ENCODE measurements at places on chromosomes 3 and 15.

DNA sequence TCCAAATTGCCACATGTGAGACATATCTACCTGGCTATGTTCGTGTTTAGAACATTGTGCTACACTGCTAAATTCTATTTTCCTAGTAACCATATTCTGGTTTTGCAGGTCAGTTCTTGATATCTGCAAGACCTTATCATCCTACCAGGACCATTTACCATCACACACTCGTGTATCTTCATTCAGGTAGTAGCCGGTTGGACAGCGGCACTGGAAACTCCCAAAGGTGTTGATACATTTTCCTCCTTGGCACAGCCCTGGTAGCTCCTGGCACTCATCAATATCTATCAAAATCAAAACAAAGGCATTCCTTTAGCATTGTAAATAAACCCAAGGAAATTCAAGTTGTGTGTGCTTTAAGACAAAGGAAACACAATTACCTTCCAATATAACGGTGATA, 134.2 kb downstream of the DUT start:
- DNase-seq, result no peak

DNA sequence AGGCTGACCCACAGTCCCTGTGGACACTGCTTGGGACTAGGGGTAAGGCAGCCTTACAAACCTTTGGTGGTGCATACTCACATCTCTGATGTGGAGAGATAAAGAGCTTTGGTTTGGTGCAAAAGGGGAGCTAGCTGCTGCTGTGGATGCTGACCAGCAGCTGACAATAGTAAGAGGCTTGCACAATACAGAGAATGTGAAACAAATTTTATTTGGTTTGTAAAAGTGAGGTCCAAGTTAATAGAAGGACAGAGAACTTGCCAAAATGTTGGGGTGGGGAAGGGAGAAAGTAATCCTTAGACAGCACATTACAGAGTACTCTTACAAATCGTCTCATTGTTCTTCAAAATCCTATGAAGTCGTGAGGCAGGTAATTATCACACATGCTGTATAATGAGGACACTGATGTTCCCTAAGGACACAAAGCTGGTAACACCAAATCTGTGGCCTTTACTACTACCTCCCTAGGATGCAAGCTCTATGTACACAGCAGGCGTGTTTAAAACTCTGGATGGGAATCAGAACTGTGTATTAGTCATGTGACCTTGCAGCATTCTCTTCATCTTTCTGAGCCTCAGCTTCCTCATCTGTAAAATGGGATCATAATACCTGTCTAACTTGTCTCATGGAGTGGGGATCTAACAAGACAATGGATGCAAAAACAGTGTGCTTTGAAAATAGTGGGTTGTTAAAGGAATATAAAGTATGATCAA, 21.6 kb downstream of the ARHGAP31 start:
- DNase-seq, result no peak

DNA sequence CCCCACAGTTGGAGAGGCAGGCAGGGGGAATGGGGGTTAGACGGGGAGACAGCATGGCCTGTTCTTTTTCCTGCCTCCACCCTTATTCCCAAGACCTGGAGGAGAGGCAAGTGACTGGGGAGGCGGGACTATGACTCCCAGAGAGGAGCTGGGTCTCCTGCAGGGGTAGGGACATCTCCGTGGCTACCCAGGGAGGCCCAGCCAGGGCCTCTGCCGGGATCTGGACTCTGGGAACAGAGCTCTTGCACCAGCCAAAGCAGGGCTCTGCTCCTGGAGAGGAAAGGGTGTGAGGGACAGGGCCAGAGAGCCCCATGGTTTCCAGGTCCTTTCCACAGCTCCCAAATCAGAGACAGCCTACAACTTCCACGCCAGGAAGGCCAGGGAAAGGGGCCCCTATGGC, 22.8 kb downstream of the CFAP100 start:
- DNase-seq, result no peak

GRCh38 chr3:53703630-53704362, 142.4 kb downstream of the CHDH start:
- no peak for DNase-seq

DNA sequence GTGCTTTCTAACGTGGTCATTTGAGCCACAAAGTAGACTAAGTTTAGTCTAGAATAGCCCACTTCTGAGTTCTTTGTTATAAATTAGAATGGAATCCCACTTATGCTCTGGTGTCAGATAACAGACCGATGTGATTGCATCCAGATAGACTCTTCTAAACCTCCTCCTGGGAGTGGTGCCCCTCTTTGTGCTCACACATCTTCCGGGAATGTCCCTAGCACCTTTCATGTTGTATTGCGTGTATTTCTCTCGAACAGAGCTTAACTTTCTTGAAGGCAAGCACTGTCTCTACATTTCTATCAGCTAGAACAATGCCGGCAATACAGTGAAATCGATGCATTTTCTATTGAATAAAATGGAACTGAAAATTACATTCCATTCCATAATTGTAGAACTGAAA, 23.0 kb downstream of the CP start:
- no peak for DNase-seq

GRCh38 chr3:25338158-25338725, 89.8 kb upstream of the RARB start:
- DNase-seq, result no peak

- DNase-seq, result no peak
Observed at GRCh38 chr15:35514759-35515158, 31.2 kb downstream of the DPH6 start.

DNA sequence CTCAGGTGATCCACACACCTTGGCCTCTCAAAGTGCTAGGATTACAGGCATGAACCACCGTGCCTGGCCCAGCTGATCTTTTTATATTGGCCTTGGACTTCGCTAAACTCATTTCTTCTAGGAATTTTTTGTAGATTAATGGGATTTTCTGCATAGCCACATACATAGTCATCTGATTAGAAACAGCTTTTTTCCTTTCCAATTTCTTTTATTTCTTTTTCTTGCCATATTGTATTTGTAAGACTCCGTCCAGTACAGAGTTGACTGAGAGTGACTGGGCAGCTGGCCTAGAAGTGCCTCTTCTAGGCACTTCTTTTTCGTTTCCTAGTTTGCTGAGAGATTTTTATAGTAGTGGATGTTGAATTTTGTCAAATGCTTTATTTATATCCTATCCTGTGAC, 37.4 kb downstream of the ARIH1 start:
- no peak for DNase-seq

- DNase-seq, result no peak
Observed at GRCh38 chr3:25581823-25582222, 82.9 kb downstream of the TOP2B start.

DNA sequence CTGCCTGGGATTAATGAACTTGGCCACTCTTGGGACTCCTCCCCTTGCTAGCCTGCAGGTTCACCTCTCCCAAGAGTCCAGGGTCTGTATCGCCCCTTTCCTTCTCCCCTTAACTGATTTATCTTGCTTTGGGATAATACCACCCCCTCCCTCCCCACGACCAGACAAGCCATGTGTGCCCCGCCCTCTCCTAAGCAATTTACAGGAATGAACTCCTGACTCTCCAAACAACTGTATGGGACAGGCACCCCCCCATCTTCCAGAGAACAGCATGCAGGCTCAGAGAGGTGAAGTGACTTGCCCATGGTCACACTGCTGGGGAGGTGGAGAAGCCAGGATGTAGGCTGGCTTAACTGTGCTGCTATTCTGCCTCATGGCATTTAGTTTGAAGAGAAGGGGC, 46.8 kb downstream of the RGMA start:
- no peak for DNase-seq

GRCh38 chr15:26686547-26687187, 86.2 kb downstream of the GABRB3 start:
- DNase-seq, result no peak

GRCh38 chr3:82085356-82085755, 323.9 kb upstream of the GBE1 start:
- DNase-seq, result no peak

GRCh38 chr3:1374471-1374870, 281.6 kb downstream of the CNTN6 start:
- DNase-seq, result no peak

GRCh38 chr15:23437146-23437545, 9.9 kb downstream of the GOLGA6L2 start:
- no peak for DNase-seq
